Thyroid gland (tissue), 4 donors: ENCODE measurements at places on chromosomes 12 and 14.

GRCh38 chr14:78227248-78228077 is 57.3 kb downstream of the NRXN3 start:
- DNase-seq: no peak

DNA sequence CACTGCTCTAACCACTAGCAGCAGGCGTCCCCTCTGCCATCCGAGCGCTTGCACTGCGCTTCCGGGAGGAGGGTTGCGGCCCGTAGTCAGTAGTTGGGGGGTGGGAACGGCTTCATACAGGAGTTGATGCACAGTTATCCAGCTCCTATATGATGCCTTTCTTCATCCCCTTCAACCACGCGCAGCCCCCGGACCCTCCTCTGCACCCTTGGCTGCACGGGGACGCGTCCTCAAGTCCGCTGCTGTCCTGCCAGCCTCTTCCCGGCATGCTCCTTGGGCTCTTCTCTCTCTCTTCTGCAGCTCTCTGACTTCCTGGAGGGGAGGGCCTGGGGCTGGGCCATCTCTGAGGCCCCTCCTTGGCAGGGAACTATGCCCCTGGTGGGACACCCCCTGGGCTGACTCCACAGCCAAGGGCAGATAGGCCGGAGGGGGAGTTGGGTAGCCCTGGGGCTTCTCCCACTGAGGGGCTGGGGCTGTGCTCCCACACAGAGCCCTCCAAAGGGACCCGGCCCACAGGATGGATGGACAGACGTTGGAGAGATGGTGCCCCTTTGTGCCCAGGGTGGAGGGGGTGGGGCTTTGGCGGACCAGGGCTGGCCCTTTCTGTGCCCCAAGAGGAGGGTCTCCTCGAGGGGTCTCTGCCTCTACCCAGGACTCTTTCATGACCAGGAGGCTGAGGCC is 29.0 kb downstream of the RTL1 start:
- DNase-seq: no peak

DNA sequence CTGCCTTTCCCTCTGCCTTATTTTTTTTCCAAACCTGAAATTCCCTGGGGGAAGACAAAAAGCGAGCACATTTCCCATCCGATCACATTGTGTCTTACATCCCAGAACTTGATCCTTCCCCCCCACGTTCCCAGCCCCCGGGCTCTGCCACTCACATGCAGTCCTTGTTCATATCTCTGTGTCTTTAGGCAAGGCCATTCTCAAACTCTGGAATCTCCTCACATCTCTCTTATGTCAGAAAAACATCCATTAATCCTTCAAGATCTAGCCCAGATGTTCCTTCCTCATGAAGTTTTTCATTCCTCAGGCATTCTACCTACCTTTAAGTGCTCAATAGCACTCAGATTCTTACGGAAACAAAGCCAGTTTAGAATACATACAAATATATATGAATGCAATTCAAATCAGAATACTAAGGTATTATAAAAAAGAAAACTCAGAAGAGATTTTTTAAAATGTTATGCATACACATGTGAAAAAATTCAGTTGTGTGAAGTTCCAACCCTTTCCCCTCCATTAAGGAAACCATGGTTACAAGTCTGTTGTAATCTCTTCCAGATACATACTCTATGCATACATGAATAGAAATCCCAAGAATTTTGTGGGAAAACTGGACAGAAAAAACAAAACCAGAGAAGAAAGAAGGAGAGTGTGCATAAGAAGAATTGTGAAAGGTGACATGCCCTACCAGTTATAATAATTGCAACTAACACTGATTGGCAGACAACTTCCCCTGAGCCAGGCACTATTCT is 120.3 kb downstream of the SLC38A1 start:
- DNase-seq: no peak

DNA sequence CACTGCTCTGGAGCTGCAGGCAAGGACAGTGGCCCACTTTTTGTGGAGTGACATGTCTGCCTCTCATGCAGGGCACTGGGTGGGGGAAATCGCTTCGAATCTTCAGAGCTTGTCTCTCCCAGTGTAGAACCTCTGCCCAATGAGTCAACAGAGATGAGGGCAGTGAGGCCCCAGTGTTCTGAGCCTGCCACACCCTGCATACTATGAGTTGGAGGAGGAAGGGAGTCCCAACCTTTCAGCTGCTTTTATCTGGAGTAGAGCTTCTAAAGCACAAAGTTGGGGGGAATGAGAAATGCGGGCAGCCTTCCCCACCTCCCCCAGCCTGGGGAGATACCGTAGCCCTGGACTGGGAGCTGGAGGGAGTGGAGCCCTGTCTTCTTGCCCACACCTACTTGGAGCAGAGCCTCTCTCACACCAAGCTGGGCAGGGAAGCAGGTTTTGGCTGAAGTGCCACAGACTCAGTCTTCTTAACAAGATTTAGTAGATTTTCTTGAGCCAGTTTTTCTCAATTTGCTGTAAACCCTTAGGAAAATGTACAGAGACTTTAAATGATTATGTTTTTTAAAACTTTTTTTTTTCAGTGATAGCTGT is 159.1 kb downstream of the ADGRD1 start:
- DNase-seq: peak; percentile 46
